Hematopoietic multipotent progenitor cell treated with erythropoietin and hydrocortisone succinate and interleukin-3 and kit ligand, for 8 days (in vitro differentiated cells): ENCODE measurements at places on chromosomes 7 and 10.

DNA sequence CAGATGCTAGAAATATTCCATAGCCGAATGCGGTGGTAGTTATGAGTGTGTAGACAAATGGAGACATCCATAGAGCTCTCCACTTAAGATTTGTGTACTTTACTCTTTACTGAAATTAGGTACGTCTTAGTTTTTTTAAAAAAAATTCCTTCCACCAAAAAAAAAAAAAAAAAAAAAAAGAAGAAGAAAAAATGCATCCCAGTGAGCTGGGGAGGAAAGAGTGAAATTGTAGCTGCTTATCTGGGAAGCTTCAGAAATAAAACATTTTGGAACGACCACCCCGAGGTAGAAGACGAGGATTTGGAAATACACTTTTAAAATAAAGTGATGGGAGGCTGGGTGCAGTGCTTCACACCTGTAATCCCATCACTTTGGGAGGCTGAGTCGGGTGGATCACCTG is 53.8 kb downstream of the RGS10 start:
- no peak for DNase-seq

DNA sequence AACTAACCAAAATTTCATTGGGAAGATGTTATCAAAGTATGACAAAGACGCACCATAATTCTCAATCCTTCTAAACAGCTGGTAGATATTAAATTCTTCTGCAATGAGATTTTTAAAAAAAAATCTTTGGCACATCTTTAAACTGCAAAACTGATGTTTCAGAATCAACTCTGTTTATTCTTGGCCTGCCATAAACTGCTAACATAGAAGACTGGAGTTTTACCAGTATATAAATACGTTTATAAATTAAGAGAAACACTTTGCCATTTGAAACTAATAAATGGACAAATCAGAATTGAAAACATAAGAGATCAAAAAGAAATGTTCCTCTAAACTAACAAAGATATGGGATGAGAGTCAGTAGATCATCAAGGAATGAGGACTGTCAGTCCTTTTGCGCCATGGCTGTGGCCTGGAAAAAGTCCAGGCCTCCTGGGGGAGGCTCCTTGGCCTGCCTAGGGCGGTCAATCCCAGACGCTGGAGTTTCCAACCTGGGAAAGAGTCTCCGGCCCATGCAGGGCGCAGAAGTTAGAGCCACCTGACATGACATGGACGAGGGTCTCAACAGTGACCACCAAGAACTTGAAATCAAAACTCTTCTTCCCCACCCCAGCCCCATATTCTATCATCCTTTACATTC is 34.2 kb upstream of the NEBL start:
- no peak for DNase-seq

DNA sequence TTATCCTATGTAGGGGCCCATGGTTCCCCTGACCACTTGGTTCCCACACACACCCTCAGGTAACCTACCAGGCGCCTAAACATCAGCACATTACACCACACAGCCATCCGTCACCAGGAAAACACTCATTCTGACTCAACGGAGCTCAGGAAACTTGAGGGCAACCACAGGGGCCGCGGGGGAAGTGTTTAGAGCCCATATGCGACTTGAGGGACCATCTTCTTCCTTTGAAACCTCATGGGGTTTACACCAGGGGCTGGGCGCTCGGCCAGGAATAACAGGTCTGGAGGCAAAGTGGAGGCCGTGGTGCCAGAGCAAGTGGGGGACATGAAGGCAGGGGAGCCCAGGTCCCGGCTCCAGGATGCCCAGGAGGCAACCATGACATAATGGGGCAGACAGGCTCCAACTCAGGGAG is 1.5 kb downstream of the STX1A start:
- peak; percentile 29 for DNase-seq

- DNase-seq, result no peak
Measured at GRCh38 chr7:2459674-2460073, 16.5 kb downstream of the GRIFIN start.

- DNase-seq, result peak; percentile 11
Measured at GRCh38 chr10:124798364-124798763, 3.3 kb upstream of the ABRAXAS2 start.

- peak; percentile 55 for DNase-seq
Measured at GRCh38 chr10:49161411-49161997, 26.7 kb downstream of the TMEM273 start.

DNA sequence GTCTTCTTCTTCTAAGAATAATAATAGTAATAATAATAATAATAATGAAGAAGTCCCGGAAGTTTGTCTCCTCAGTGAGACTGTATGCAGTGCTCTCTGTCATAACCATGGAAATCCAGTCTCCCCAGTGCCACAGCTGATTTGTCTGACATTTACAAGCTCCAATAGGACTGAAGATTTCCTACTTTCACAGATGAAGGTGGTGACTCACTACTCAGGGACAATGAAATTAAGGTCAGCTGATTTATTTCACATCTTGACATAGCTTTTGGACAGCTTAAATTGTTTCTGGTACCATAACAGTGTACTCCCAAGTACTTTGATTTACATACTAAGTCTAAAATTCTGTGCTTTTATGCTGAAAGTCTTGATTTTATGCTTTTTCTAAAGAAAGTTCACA is 6.9 kb downstream of the CELF2 start:
- no peak for DNase-seq

DNA sequence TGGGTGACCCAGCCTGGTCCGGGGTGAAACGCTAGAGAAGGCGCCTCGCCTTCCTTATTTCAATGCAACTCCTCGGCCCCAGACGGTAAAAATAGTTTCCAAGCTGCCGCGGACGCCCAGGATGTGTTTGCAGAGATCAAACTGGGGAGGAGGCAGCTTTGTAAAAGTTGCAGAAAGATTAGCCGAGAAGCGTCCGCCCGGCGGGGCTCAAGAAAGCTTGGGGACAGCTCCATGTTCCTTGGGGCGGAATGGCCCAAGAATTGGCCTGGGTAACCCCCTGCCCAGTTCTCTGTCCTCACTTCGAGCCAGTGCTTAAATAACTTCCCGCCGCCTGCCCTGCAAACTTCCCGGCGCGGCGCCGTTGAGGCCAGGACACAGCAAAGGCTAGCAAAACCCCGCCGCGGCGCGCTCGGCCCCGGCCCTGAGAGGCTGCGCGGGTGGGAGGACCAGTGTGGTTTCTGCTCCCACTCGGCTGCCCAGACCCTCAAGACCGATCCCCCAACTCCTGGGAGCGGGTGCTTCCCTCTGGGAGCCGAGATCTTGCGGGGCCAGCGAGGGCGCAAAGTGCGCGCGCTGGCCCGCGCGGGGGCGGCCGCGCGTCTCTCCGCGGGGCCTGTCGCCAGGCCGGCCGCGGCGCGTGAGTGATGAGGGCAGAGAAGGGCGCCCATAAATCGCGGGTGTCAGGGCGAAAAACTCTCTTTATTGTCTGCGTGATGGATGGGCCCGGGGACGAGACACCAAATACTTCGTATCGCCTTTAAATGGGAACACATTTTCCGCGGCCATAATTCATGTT is 6.3 kb upstream of the ZNF503 start:
- no peak for DNase-seq

- no peak for DNase-seq
Measured at GRCh38 chr7:144805627-144806239, 30.1 kb downstream of the TPK1 start.

- DNase-seq, result no peak
Measured at GRCh38 chr7:151793531-151793951, 83.4 kb downstream of the PRKAG2 start.
